ENCODE measurements at places on chromosomes 4 and X.

DNA sequence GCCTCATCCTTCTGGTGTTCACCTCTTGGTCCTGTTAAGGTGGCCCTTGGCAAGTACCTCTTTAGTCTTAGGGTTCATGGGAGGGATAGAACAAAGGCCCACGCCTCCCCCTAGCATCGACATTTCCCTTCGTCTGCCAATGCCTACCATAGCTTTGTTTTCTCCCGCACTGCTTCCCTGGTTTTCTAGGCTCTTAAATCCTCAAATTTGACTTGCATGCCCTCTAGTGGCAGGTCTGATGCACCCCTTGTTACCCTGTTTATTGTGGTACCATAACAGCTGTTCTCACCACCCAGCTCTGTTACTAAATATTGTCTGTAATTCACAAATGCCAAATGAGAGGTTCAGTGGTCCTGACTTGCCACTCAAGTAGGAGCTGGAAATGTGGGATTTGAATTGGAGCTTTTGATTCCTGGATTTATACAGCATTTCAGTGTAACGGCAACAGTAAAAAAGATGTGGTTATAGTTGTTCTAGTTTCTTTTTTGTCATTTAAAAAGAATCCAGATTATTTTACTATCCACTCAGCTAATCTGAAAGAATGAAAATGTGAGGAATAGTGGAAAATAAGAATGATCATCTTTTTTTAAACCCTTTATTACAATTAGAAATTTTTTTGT lies 100.1 kb downstream of the REPS2 start:
- DNase-seq: peak; percentile 25

DNA sequence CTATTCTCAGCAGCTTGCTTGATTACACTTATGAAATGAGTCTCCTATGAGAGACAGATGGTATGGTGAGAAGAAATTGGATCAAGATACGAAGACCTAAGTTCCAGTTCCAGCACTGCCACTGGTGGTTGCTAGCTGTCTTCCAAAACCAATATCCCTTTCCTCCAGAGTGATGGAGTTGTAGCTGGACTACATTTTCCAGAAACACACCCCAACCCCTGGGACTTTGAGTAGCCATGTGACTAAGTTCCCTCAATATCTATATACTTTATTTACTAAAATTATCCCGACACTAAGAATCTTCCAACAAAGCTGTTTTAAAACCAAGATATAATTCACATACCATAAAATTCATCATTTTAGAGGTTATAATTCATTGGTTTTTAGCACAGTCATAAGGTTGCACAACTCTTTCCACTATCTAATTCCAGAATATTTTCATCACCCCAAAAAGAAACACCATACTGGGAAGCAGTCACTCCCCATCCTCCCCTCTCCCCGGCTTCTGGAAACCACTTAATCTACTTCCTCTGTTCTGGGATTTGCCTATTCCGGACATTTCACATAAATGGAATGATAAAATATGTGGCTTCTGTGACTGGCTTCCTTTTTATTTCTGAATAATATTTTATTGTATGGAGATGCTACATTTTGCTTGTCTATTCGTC lies 118.0 kb downstream of the MANBA start:
- DNase-seq: no peak

DNA sequence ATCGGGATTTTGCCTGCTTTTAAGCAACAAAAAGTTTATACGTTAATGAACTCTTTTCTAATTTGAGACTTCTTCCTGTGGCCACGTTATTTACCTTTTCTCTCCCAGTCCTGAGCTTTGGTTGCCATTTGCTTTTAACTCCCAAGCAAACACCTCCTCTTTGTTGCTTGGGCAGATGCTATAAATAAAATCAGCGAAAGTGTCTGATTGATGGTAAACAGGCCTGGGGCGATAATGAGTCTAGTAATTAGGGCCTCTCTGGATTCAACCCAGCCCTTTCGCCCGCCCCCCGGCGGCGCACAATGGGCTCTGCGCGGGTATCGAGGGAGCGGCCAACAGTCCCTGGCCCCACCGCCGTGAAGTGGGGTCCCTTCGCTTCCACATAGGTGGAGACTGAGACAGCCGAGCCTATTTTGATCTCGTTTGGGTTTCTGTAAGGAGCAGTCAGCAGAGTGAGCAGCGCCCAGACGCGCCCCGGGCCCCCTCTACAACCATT lies 790 bp downstream of the CLGN start:
- DNase-seq: no peak

DNA sequence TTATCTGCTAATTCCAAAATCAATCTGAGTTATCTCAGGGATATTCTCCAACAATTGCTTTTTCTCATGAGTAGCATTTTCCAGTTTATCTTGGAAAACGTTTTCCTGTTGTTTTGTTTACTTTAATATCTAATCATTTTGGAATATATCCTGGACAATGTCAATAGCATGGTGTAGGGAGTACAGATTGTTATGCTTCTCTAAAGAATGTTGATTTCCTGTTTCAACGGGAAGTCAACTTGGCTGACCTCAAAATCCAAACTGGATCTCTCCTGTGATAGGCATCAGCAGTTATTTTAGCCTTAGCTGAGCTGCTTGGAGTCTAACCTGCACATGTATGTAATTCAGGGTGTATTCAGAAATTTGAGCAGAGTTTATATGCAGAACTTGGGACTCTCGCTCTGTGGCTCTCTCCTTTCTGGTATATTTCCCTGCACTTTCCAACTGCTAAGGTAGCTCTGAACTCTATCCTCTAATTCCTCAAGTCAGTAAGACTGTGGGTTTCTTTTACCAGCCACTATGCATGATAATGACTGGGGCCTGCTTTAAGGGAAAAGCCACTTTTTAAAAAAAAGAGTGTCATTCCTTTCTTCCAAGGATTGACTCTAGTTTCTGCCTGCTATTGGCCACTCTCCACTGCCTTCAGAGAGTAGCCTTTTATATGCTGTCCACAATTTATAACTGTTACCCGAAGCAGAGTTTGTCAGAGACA lies 7.7 kb downstream of the PRSS48 start:
- DNase-seq: no peak

GRCh38 chrX:132741689-132742088 lies 216.7 kb downstream of the HS6ST2 start:
- DNase-seq: no peak

DNA sequence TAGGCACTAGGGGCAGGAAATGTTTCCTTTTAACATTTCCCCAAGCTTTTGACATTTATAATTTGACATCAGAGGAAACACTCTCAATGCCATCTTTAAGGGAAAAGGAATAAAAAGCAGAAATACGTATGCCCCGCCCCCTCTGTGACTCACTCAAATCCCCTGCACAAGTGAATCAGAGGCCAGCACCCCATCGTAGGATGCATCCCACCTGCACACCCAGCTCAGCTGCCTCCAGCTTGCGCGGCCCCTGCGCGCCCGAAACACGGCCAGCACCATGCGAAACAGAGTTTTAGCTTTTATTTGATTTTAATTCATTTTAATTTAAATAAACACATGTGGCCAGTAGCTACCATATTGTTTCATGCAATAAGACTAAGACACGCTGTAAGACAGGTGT lies 29.5 kb downstream of the ABLIM2 start:
- no peak for DNase-seq

- peak; percentile 71 for DNase-seq
These were observed 19.5 kb upstream of the CCNI start for GRCh38 chr4:77095101-77095821.

- peak; percentile 3 for DNase-seq
These were observed 127.5 kb upstream of the RADX start for GRCh38 chrX:106484233-106484632.

GRCh38 chrX:12986164-12986779 lies 11.4 kb downstream of the TMSB4X start:
- no peak for DNase-seq

DNA sequence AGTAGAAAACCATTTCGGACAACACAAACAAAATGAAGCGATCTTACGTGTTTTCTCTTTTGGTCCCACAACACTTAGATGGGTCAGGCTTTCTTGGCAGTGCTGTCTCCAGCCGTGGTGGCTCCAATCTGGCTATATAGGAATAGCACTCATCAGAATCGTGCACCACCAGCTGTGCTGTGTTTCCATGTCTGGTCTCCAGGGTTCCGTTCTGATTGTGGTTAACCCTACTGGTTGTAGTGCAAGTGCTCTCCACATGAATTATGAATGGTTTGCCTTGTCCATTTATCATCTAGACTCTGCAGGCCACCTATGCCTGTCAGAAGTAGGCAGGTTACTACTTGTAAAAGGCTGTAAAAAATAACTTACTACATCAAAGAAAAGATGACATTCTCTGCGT lies 536.3 kb downstream of the IQCM start:
- DNase-seq: no peak

DNA sequence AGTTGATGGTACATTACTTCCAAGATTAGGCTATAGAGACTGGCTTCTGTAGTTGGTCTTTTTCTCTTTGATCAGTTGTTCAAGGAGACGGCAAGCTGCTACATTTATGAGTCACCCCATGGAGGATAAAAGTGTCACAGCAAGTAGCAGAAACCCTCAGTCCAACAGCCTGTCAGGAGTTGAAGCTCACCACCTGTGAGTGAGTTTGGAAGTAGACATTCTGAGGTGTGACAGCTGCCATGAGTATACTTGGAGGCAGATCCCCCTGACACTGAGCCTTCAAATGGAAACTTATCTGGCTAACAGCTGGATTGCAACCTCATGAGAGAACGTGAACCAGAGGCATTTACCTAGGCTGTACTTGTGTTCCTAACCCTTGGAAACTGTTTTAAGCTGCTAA lies 68.0 kb downstream of the CCNG2 start:
- no peak for DNase-seq

DNA sequence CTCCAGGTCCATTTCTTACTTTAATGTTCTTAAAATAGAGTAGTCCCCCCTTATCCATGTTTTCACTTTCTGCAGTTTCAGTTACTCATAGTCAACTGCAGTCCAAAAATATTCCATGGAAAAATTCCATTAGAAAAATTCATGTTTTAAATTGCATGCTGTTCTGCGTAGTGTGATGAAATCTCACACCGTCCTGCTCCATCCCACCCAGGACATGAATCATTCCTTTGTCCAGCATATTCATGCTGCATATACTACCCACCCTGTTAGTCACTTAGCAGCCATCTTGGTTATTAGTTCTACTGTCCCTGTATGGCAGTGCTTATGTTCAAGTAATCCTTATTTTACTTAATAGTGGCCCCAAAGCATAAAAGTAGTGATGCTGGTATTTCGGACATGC lies 5.4 kb upstream of the PDLIM5 start:
- no peak for DNase-seq

GRCh38 chrX:48972220-48973164 lies 848 bp upstream of the KCND1 start:
- peak; percentile 23 for DNase-seq

- DNase-seq: peak; percentile 60
These were observed 4.7 kb downstream of the RASGEF1B start for GRCh38 chr4:81466841-81467671.

GRCh38 chrX:133384454-133384853 lies 30.8 kb downstream of the GPC4 start:
- no peak for DNase-seq

GRCh38 chrX:3697701-3698279 lies 15.7 kb downstream of the PRKX start:
- DNase-seq: no peak

DNA sequence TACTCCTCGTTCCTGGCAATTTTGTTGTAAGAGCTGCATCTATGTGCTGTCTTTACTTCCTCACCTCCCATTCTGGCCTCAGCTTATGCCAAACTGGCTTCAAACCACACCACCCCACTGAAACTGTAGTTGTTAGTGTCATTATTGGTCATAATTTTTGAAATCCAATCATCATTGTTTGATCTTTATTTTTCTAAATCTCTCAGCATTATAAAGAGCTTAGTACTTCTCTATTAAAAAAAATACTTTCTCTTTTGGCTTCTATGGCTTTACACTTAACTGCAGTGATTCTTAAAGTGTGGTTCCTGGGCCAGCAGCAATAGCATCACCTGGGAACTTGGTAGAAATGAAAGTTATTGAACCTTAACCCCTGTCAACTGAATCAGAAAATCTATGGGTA lies 83.5 kb upstream of the GRPR start:
- peak; percentile 1 for DNase-seq

DNA sequence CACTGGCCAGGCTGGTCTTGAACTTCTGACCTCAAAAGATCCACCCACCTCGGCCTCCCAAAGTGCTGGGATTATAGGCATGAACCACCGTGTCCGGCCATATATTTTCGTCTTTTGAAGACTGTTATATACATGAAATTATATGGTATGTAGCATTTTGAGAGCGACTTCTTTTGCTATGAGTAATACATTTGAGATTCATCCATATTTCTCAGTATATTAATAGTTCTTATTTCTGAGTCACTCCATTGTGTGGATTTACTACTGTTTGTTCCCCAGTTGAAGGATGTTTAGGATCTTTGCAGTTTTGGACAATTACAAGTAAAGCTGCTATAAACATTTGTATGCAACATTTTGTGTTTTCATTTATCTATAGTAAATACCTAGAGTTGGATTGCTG lies 34.9 kb downstream of the GNL3L start:
- DNase-seq: no peak

DNA sequence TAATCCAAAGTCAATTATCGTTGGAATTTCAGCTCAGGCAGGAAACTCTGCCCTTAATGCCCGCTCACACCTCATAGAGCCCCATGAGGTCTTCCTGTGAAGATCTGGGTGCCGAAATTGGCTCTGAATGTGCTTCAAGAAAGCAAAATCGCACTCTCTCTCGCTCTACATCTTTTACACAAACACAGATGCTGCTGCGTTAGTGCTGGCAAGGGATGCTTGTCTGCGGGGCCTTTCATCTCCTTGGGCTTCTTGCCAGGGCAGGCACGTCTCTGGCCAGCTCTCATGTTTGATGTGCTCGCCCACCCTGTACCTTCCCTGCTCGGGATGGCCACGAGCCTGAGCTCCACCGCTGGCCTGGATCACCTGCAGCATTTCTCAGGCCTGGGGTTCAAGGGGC lies 66.5 kb downstream of the CLCN4 start:
- no peak for DNase-seq

GRCh38 chrX:152652060-152652459 lies 14.4 kb downstream of the GABRQ start:
- DNase-seq: no peak

GRCh38 chrX:23503835-23504539 lies 163.3 kb upstream of the PRDX4 start:
- no peak for DNase-seq

DNA sequence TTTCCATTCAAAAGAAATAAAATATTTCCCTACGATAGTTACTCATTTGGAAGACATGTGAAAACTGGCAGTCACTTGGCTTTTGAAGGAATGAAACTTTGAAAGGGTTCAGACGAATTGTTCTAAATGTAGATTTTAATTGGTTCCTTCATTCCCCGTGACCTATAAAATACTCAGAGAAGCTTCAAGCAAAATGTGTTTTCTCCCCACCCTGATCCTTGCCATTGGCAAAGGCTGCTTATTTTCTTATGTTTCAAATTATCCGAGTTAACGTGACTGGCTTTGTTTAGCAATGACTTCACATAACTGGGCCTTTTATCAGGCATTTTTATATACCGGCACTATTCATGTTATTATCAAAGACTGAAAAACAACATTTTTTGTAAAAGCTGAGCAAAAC lies 204.1 kb upstream of the NEIL3 start:
- no peak for DNase-seq

GRCh38 chrX:45876206-45876605 lies 669.0 kb downstream of the ZNF674 start:
- no peak for DNase-seq

GRCh38 chrX:103613362-103613890 lies 5.7 kb downstream of the TCEAL3 start:
- DNase-seq: no peak

All from stimulated activated CD4-positive, alpha-beta T cell treated with anti-CD3 and anti-CD28 coated beads, Interleukin-1b, Interleukin-23, amount 100 ng/mL, for 48 hours (primary cell).